ENCODE measurements at places on chromosomes 3 and 15.
A peak's percentile ranks its signal among the peaks of the same experiment; 100 is the strongest.

GRCh38 chr3:170467571-170468147 lies 49.0 kb downstream of the CLDN11 start:
- no peak for DNase-seq

GRCh38 chr3:191339316-191339917 lies 9.1 kb upstream of the UTS2B start:
- DNase-seq = no peak

DNA sequence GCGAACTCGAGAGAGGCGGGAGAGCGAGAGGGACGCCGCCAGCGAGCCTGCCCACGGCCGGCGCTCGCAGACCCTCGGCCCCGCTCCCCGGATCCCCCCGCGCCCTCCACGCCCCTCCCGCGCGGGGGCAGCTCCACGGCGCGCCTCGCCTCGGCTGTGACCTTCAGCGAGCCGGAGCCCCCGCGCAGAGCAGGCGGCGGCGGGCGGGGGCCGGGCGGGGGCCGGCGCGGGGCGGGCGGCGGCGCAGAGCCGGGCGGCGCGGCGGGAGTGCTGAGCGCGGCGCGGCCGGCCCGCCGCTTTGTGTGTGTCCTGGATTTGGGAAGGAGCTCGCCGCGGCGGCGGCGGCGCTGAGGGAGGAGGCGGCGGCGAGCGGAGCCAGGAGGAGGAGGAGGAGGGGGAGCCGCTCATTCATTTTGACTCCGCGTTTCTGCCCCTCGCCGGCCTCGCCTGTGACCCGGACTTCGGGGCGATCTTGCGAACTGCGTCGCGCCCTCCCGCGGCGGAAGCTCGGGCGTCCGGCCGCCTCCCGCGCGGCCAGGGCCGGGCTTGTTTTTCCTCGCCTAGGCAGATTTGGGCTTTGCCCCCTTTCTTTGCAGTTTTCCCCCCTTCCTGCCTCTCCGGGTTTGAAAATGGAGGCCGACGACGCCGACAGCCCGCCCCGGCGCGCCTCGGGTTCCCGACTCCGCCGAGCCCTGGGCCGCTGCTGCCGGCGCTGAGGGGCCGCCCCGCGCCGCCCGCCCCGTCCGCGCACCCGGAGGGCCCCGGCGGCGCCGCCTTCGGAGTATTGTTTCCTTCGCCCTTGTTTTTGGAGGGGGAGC lies 524 bp downstream of the IGF1R start:
- DNase-seq = no peak

GRCh38 chr15:96771035-96771434 lies 440.5 kb downstream of the NR2F2 start:
- no peak for DNase-seq

DNA sequence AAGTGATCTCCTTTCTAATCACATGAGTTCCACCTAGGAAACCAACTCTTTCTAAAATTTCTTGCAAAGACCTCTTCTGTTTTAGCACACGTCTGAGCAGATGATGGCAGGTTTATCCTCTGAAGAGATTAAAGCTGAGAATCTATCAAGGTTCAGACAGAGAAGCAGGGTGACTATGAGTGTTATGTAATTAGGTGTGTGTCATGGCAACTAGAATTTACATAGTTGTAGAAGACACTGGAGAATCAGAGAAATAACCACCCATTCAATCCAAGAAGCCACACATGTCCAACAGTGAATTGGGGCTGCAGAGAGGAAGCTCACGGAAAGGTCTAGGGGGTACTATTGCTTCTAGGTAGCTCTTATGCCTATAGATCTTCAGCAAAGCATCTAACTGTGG lies 600.5 kb downstream of the PYDC2 start:
- no peak for DNase-seq

DNA sequence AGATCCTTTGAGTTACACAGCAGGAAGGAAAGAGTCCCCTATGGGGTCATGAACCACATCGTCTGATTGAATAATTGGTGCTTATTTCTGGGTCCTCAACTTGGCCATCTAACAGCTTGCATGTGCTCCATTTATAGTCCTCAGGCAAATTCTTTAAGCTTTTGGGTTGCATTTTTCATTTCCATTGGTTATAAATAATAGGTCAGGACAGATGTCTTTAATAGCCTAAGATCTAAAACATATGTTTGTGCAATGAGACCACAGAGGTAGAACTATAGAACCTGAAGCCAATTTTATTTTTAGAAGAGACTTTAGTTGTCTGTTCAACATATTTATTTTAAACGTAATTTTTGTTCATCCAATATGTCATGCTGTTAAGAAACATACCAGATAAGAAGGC lies 43.2 kb downstream of the CD200R1L start:
- no peak for DNase-seq

DNA sequence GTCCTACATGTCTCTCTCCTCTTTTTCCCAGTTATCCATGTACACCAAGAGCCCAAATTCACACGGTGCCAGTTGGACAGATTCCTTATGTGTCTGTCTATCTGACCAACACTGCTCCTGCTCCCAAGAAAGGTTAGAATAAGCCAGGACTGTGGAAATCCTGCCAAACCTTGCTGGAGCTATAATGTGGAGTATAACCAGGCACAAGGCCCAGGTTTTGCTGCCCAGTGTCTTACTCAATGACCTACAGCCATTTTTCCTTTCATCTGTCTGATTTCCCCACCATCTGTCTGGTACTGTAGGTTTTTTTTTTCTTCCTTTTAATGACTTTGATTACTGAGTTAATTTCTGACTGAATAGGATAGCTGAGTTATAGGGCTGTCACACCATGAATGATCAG lies 26.5 kb upstream of the MINDY4B start:
- no peak for DNase-seq

DNA sequence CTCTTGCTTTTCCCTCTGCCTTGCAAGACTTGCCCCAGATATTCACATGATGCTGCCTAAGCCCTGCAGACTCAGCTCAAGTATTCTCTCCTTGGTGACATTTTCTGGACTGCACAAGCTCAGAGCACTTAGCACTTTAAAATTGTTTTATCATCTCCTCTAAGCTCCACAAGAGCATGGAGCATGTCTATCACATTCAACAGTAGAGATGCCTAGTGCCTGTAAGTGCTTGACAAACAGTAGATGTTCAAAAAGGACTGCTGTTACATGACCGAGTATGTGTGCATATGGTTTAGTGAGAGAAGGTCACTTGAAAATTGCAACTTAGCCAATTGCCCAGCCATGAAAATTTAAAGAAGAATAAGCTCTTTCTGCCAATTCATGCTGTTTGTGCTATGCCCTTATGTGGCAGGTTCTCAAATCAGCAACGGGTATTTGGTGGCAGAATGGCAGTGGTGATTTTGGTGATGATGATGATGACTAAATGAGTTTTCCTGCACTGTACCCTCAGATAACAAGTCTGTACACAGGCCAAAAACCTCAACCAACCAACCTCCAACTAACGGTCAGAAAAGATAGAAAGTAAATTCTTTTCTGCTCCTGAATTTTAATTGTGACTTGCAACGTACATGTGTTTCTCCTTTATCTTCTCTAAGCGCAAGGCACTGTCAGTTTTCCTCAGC lies 647.2 kb upstream of the UBE2E2 start:
- no peak for DNase-seq

DNA sequence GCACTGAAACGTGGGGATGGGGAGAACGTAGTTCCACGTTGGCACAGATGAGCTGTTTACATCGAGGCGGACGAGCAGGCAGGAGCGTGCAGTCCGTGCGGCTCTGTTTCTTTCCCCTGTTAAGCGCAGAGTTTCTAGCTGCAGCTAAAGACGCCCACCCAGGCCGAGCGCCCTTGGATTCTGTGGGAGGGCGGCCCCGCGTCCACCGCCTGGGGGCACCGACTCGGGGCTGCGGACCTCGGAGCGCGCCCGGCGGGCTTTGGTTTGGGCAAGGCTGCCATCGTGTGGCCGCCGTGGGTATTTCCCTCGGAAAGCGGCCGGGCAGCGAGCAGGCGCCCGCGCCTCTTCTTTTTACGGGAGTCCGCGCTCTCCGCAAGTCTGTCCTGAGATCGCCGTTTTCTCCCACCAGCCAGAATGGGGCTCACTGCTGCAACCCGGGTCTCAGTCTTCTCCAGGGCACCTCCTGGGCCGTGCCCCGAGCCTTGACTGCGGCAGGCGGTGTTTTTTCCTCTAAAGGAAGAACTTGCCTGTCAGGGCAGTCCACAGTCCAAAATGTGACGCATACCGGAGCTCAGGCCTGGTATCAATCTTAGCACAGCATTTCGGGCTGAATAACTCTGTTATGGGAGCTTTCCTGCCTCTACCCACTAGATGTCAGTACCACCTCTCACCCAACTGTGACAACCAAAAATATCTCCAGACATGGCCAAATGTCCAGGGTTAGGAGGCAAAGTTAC lies 219.9 kb upstream of the IGF1R start:
- peak; percentile 9 for DNase-seq

DNA sequence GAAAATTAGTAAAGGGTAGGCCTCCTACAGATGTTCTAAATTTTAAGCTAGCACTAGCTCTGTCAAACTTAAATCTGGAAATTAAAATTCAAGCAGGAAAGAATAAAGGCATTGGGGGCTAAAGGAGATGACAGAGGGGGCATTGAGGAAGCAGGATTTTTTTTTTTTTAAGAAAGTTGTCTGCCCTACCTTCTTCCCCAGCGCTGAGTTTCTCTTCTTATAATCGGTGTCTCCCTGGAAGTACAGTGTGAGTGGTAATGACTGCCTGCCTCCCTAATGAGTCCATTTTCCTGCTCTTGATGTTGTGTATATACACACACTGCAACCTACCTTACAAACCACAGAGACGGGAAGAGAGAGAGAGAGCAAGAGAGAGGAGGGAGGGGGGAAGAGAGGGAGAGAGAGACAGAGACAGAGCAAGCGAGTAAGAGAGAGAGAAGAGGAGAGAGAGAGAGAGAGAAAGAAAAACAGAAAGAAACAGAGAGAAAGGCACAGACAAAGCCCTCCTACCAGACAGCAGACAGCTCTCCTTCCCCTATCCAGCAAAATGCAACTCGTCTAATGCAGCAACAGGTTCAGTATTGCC lies 47.0 kb downstream of the ZBTB20 start:
- DNase-seq = peak; percentile 67

DNA sequence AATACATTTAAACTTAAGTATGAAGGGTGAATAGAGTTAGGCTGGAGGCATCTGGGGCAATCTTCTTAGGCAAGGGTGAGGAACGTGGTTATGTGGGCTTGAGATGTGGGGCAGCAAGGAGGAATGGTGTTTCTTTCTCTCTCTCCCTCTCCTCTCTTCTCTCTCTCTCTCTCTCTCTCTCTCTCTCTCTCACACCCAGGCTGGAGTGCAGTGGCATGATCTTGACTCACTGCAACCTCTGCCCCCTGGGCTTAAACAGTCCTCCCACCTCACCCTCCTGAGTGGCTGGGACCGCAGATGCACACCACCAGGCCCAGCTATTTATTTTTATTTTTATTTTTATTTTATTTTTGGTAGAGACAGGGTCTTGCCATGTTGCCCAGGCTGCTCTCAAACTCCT lies 4.0 kb upstream of the MGA start:
- no peak for DNase-seq

GRCh38 chr3:19147905-19148767 lies at the start of gene KCNH8:
Gene KCNH8, plus strand, starts transcription at chr3:19148510. Its CDS starts 210 bp downstream, at chr3:19148720.
- no peak for DNase-seq

DNA sequence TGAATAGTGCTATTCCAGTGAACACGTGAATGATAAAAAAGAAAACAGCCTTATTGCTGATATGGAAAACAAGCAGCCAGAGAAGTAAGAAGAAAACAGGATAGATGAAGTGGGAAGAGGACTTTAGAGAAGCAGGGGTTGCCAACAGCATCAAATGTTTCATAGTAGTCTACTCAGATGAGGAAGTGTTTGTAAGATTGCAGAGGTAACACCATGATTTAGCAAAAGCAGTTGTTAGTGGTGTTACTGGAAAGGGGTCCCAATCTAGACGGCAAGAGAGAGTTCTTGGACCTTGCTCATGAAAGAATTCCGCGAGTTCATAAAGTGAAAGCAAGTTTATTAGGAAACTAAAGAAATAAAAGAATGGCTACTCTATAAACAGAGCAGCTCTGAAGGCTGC lies 108.8 kb upstream of the MCTP2 start:
- DNase-seq = no peak

DNA sequence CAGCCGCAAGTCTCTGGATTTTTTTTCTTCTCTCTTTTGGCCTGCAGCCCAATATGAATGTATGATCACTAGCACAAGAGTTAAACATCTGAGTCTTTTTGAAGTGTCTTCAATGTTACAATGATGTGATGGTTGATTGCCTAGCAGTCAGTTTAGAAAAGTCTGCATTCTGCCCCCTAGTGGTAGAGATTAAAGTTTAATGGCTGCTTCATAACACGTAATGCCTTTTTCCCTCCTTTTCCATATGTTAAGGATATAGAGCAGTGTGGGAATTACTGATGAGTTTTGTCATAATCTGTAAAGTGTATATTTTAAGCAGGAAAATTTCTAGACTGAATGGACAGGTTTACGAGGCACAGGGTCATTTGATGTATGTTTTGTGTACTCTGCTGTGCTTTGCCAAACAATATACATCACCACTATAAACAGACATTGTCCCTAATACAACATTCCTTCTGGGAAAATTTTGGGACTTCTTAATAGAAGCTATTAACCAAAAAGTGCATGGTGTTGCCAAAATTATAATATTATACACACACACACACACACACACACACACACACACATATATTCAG lies 1038.5 kb upstream of the NR2F2 start:
- DNase-seq = peak; percentile 54

DNA sequence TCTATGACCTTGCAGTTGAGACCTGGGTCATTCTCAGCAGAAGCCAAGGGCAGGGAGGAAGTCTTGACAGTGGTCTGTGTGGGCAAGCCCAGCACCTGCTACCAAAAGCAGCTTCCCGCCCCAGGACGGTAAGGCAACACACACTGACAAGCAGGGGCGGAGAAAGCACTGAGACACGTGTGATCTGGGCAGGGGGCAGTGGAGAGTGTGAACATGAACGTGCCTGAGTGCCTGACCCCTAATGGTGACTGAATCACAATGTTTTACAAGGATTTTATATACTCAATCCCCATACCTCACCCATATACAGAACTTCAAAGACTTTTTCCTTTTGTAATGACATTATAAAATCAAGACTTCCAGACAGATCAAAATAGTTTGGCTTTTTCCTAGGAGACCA lies 35.2 kb downstream of the ANP32A start:
- no peak for DNase-seq

GRCh38 chr15:85394554-85395333 lies 14.3 kb downstream of the AKAP13 start:
- no peak for DNase-seq

DNA sequence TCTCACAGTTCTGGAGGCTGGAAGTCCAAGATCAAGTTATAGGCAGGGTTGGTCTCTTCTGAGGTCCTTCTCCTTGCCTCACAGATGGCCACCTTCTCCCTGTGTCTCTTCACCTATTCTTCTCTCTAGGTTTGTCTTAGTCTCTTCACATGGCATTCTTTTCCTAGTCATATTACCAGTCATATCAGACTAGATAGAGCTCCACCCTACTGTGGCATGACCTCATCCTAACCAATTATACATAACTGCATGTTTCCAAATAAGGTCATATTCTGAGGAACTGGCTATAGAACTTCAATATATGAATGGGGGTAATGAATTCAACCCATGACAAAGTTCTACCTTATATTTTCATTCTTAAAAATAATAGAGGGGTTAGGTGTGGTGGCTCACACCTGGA lies 196.4 kb upstream of the UBE3A start:
- DNase-seq = no peak

All from KG1 (cell line).